ENCODE measurements at places on chromosomes 16 and 17.

- DNase-seq, result no peak
Measured at GRCh38 chr17:67365738-67366192, 612 bp downstream of the PSMD12 start.

DNA sequence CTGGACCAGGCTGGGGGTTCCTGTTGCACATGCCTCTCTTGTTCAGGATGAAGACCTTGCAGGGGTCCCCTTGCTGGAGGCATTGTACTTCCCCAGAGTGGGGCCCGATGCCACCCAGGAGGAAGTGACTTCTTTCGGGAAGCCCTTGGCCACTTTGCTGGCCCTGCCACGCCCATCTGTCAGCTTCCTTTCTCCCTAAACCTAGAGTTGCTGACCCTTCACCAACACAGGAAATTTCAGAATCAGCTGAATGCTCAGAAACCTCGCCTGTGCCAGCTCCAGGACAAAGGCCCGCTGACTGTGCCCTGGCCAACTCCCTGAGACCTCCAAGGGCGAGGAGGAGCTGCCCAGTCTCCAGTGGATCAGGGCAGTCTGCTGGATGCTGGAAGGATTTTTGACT is 26.7 kb downstream of the WNT9B start:
- DNase-seq, result no peak

- DNase-seq, result peak; percentile 32
Measured at GRCh38 chr16:65817066-65817465, 549.4 kb upstream of the CDH5 start.

GRCh38 chr17:35849469-35850348 is 19.0 kb downstream of the HEATR9 start:
- DNase-seq, result peak; percentile 54

DNA sequence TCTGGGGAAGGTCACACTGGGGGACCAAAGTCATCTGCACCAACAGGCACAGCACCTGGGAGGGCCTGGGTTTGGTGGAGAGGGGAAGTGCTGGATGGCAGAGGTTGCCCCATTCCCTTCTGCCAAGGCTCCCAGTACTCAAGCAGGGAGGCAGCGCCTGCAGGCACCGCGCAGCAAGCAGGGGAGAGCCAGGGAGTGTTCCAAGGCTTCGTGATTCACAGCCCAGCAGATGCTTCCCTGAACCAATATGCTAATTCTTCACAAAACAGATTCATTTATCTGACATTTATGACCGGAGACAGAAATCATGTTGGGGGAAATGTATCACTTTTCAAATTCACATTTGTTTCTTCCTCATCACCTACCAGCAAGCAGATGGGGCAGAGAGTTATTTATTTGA is 13.4 kb upstream of the CDH5 start:
- no peak for DNase-seq
